ENCODE measurements at places on chromosomes 3 and 15.

GRCh38 chr3:142498397-142499180 is 50.8 kb upstream of the XRN1 start:
- peak; percentile 8 for DNase-seq

DNA sequence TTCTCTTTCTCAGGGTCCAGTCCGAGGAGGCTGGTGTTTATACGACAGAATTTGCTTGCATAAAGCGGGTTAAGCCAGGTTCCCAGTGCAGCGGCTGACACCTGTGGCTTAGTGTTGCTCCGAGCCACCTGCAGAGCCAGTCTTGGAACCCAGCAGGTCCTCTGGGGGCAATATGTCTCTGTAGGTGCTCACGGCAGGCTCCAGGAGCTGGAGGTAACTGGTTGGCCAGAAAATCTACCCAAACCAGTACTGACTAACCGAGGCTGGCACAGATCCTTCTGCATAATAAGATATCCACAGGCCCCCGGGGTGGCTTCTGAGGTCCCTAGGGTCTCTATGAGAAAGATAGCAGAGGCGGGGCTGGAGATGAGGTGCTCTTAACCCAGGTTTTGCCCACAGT is 3.2 kb downstream of the MGLL start:
- no peak for DNase-seq

DNA sequence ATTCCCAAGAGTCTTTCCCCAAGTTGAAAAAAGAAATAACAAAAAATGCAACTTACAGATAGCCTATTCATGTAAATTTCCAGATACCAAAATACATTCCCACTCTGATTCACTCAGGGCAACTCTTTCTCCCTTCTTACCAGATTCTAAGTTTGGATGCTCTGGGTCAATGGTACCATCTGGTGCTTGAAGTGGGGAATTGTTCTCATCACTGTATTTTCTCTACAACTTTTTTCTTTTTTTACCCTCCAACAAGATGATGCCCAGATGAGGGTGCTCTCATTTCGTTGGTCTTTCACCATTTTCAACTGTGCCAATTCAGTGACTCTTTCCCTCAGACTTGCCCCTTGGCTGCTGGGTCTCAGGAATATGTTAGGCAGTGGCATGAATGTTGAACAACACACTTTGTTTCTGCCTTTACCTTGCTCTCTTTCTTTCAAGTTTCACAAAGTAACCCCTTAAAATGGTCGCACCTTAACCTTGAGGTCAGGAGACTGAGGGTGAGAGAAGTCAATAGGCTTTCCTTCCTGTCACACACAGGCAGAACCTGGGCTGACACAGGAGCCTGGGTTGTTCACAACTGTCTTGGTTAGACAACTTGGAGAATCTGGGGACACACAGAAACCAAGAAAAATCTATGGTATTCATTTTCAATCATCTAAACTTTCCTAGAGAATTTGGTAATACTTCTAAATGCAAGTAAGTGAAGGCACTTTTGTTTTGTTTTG is 330.7 kb upstream of the SLCO3A1 start:
- DNase-seq = peak; percentile 3

GRCh38 chr15:69781411-69782125 is 316.1 kb downstream of the TLE3 start:
- no peak for DNase-seq

GRCh38 chr3:156664011-156664830 is 10.2 kb upstream of the TIPARP start:
- no peak for DNase-seq

GRCh38 chr3:83523470-83524073 is 1435.2 kb upstream of the CADM2 start:
- peak; percentile 1 for DNase-seq

Measured in ELR (cell line).